ENCODE measurements at places on chromosomes 5 and 9.

GRCh38 chr5:97049175-97049574 is 93.2 kb downstream of the LIX1 start:
- DNase-seq, result no peak

GRCh38 chr5:128358826-128359225 is 179.2 kb downstream of the FBN2 start:
- DNase-seq, result no peak

DNA sequence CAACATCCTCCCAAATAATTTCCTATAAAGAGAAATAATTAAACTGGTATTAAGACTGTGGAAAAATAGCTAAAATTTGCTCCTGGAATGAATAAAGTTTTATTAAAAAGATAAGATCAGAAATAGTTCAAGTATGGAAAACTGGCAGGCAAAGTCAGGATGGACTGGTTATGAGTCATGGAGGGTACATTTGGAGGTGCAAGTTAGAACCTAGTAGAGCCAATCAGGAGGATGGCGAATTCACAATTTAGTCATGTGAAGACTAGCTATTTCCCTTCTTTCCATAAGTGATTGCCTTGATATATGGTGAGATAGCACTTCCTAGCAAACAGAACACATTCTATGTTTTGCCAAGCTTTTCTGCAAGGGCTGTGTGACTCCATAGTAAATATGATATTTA is 1303.5 kb downstream of the EFNA5 start:
- no peak for DNase-seq

GRCh38 chr9:89493181-89493580 is 4.7 kb downstream of the SEMA4D start:
- no peak for DNase-seq

DNA sequence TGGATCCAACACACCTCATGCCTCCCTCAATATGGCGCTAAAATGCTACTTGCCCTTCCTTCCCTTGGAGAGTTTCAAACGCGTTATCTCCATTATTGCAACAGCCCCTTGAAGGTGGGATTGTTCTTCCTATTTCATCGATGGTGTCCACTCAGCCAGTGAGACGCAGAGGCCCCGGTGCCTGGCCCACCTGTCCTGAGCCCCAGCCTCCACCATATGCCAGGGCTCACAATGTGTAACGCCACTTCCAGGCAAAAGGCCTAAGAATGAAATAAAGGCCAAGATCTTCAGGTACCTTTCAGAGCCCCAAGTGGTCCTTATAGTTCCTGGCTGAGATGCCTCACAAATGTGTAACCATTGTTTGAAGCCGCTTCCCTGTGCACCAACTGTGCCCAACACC is 170.7 kb upstream of the PHYKPL start:
- DNase-seq, result no peak

- DNase-seq, result no peak
Observed at GRCh38 chr5:29720954-29721353, 1472.5 kb upstream of the CDH6 start.
